Activated CD4-positive, alpha-beta T cell treated with anti-CD3 and anti-CD28 coated beads, Interleukin-2, amount 10 ng/mL, durations not matched to agents 7 days and 5 days (primary cell): ENCODE measurements at places on chromosomes 13 and 19. TPM values are rescaled to one million over a fixed set of nuclear protein-coding genes. Genes with fewer than 3 reads are reported as not detected.

Gene OR4F17
- total RNA-seq, result not detected

Gene SCN1B
- total RNA-seq, result 0.97 TPM

DNA sequence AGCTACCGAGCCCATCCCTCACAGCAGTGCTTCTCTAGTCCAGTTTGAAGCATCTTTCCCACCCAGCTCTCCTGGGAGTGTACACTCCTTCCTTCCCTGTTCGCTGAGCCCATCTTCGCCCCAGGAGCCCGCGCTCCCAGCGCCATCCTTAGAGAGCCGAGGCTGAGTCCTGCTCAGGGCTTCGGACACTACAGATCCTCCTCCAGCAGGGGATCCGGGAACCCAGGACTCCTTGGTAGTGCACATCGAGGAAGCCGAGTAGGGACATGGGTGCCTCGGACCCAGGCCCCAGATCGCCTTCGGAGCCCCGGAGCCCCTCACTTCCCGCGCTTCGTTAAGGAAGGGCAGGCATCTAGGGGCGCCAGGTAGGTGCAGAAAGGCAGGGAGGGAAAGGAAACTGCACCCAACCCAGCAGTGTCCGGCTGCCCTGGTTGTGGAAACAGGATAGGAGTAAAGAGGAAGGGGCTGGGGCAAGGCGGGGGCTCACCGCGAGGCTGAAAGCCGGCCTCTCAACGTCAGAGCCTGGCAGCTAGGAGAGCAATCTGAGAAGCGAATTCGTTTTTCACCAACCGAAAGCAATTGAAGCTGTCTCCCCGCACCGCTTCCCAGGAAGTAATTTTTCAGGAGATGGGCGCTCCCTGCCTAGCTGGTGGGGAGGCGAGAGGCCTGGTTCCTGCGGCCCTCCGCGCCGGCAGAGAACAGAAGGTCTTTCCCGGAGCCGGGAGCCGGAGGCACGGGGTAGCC is 1.0 kb downstream of the PDX1 start:
- no peak overlapping the region for H3K27ac ChIP-seq
- no peak for DNase-seq
- H3K27me3 ChIP-seq, result peaks cover 82% of the 10 kb centered on the region
- peaks cover 6% of the 10 kb centered on the region for H3K36me3 ChIP-seq
- peak overlapping the region; percentile 49 for H3K4me3 ChIP-seq
- peaks cover 15% of the 10 kb centered on the region for H3K4me1 ChIP-seq

DNA sequence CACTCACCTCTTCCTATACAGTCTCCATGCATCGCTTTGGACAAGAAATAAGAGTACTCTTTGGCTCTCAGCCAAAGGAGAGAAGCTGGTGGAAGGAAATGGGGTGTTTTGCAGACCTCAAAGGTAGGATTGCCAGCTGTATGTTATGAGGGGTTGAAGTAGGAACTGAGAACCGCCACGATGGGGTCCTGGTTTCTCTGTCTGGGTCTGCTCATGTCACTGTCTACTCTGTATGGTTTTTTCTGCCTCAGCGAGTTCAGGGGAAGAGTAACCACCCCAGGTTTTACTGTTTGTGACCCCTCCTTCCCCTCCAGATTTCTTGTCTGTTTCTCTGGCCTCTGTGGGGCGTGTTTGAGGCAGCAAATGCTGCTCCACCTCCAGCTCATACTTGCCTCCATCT is 4.1 kb downstream of the ZNF805 start:
- no peaks in the 10 kb centered on the region for H3K27me3 ChIP-seq
- peaks cover 60% of the 10 kb centered on the region for H3K36me3 ChIP-seq

DNA sequence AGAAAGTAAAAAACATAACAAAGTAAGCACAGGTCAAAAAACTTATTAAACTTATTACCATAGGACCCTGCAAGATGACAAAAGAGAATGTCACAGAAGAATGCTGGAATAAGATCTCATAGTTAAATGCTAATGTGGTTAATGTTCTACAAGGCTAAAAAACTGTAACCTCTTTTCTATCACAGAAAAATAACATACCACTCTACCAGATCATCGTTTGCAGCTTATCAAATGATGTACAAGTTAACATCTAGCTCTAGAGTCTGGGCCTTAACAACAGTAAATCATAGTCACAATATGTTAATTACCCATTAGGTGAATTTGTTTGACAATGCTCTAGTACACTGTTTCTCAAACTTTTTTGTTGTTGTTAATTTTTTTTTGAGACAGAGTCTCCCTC is 53.0 kb downstream of the NUFIP1 start:
- H3K27ac ChIP-seq, result no peak overlapping the region
- peaks cover 2% of the 10 kb centered on the region for H3K36me3 ChIP-seq
- no peak for DNase-seq

GRCh38 chr13:52850072-52850395 is 1.6 kb upstream of the PCDH8 start:
- H3K4me1 ChIP-seq, result peaks cover 25% of the 10 kb centered on the region
- H3K27ac ChIP-seq, result no peak overlapping the region
- DNase-seq, result no peak
- peaks cover 58% of the 10 kb centered on the region for H3K27me3 ChIP-seq
- H3K36me3 ChIP-seq, result peaks cover 6% of the 10 kb centered on the region

GRCh38 chr13:28340272-28340793 is 154.6 kb downstream of the FLT1 start:
- no peak overlapping the region for H3K27ac ChIP-seq
- H3K27me3 ChIP-seq, result peaks cover 2% of the 10 kb centered on the region
- DNase-seq, result no peak

DNA sequence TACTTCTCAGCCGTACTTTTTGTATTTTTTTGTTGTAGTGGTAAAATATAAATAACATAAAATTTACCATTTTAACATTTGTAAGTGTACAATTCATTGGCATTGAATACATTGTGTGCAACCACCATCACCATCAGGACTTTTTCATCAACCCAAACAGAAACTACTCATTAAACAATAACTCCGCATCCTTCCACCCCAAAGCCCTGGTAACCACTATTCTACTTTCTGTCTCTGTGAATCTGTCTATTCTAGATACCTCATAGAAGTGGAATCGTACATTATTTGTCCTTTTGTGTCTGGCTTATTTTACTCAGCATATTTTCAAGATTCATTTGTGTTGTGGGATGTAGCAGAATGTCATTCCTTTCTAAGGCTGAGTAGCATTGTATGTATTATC is 38.5 kb downstream of the USPL1 start:
- DNase-seq, result no peak
- no peaks in the 10 kb centered on the region for H3K27me3 ChIP-seq
- peaks cover 61% of the 10 kb centered on the region for H3K36me3 ChIP-seq
- H3K4me3 ChIP-seq, result no peak overlapping the region
- H3K4me1 ChIP-seq, result peaks cover 57% of the 10 kb centered on the region

DNA sequence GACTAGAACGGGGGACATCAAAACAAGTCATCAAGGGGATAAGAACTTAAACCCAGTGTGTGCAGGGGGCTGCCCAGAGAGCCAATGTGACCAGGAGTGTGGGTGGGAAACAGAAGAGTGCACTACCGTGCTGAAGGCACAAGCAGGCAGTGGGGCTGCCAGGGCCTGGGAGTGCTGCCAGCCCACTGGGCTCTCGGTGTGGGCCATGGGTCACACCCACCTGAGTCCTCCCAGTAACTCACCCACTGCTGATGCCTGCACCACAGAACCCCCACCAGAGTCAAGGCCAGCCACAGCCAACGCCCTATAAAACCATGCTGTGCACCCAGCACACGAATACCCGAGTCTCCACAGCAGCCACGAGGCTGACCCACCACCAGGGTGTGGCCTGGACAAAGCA is 8.5 kb downstream of the MED26 start:
- no peaks in the 10 kb centered on the region for H3K27me3 ChIP-seq
- no peak for DNase-seq
- H3K4me1 ChIP-seq, result peaks cover 52% of the 10 kb centered on the region
- no peak overlapping the region for H3K4me3 ChIP-seq

GRCh38 chr19:47094557-47095475 is 18.8 kb downstream of the ZC3H4 start:
- peaks cover 73% of the 10 kb centered on the region for H3K4me1 ChIP-seq
- H3K4me3 ChIP-seq, result peak overlapping the region; percentile 69
- H3K36me3 ChIP-seq, result peaks cover 54% of the 10 kb centered on the region
- H3K27me3 ChIP-seq, result no peaks in the 10 kb centered on the region

DNA sequence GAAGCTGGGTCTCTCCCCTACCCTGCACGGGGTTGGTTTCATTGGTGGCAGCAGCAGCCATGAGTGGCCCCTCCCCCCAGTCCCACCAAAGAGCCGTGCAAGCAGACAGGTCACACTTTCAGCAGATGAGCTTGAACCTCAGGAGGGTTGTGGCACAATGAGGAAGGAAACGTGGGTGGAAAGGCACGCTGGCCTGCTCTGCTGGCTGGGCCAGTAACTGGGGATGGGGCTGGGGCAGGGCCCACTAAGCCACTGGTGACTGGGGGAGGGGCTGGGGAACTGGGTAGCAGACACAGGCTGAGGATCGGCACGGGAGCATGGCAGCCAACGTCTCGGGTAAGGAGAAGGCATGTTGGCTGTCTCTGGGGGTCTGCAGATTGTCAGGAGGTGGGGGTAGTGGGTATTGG is at the start of gene P2RY11:
P2RY11 (plus strand) TSS at position 289 of the 407 bp plus-strand sequence; CDS start at position 318, 29 bp downstream.
- peak within 1 kb of the TSS; percentile 91 for H3K27ac ChIP-seq
- DNase-seq, result peak; percentile 50
- peaks cover 59% of the 10 kb centered on the region for H3K4me1 ChIP-seq
- H3K4me3 ChIP-seq, result peak within 1 kb of the TSS; percentile 68
- H3K27me3 ChIP-seq, result no peaks in the 10 kb centered on the region

DNA sequence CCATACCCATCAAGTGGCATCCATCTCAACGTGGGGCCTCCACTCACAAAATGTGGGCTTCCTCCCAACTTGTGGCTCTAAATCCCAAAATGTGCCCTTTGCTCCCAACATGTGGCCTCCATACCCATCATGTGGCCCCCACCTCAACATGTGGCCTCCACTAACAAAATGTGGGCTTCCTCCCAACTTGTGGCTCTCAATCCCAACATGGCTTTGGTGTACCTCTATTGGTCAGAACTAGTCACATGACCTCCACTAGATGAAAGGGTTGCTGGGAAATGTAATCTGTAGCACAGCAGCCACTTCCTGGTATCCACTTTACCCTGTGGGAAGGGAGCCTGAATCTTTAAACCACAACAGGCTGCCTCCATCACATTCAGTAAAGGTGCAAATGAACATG is 10.1 kb upstream of the ACER1 start:
- H3K27ac ChIP-seq, result no peak overlapping the region
- DNase-seq, result no peak
- H3K36me3 ChIP-seq, result peaks cover 8% of the 10 kb centered on the region
- no peaks in the 10 kb centered on the region for H3K27me3 ChIP-seq

- peaks cover 52% of the 10 kb centered on the region for H3K36me3 ChIP-seq
- peak; percentile 30 for DNase-seq
- peaks cover 17% of the 10 kb centered on the region for H3K4me1 ChIP-seq
- H3K27me3 ChIP-seq, result no peaks in the 10 kb centered on the region
Observed at GRCh38 chr13:39016787-39017186, 21.1 kb downstream of the PROSER1 start.

- H3K27ac ChIP-seq, result no peak overlapping the region
- peaks cover 31% of the 10 kb centered on the region for H3K4me1 ChIP-seq
- no peak overlapping the region for H3K4me3 ChIP-seq
- H3K27me3 ChIP-seq, result peaks cover 4% of the 10 kb centered on the region
Observed at GRCh38 chr19:49391581-49392399, 3.7 kb downstream of the KASH5 start.

GRCh38 chr13:94318418-94318817 is 161.1 kb downstream of the DCT start:
- H3K27ac ChIP-seq, result no peak overlapping the region
- no peak for DNase-seq
- peaks cover 37% of the 10 kb centered on the region for H3K4me1 ChIP-seq
- H3K27me3 ChIP-seq, result no peaks in the 10 kb centered on the region
- peaks cover 16% of the 10 kb centered on the region for H3K36me3 ChIP-seq
- no peak overlapping the region for H3K4me3 ChIP-seq

DNA sequence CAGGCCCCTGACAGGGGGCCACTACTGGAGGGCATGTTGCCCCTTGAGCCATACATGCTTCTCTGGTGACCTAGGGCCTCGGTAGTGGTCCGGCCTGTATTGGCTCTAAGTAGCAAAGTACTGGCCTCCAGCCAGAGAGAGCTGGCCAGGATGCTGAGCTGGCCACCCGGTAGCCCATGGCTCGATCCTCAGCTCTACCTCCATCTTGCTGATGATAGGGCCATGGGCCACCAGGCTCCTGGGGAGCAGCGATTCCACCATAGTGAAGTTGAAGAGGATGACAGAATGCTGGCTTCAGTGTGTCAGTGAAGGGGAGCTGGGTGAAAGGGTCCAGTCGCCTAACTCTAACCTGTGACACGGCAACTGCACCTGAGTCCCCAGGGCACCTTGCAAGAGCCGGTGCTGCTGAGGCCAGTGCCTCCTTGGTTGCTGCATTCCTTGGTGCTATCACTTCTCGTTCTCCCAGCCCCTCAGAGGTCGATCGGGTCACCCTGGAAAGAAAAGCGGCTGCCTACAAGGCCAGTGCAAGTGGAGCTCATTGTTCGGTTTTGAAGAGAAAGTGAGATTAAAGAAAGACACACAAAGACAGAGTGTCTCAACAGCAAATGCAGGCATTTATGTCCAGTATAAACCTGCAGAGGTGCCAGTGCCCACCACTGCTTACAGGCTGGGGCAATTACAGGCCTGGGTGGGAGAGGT is 5.0 kb downstream of the FPR3 start:
- no peaks in the 10 kb centered on the region for H3K4me1 ChIP-seq
- no peak for DNase-seq
- H3K27me3 ChIP-seq, result no peaks in the 10 kb centered on the region
- H3K36me3 ChIP-seq, result no peaks in the 10 kb centered on the region
- no peak overlapping the region for H3K27ac ChIP-seq

GRCh38 chr13:54029226-54029625 is 1000.6 kb downstream of the OLFM4 start:
- no peaks in the 10 kb centered on the region for H3K4me1 ChIP-seq
- no peak for DNase-seq
- no peaks in the 10 kb centered on the region for H3K27me3 ChIP-seq
- H3K4me3 ChIP-seq, result no peak overlapping the region

GRCh38 chr13:64455124-64455523 is 2775.0 kb downstream of the PCDH9 start:
- no peak overlapping the region for H3K27ac ChIP-seq
- no peaks in the 10 kb centered on the region for H3K4me1 ChIP-seq
- H3K27me3 ChIP-seq, result no peaks in the 10 kb centered on the region
- no peaks in the 10 kb centered on the region for H3K36me3 ChIP-seq
- no peak for DNase-seq

DNA sequence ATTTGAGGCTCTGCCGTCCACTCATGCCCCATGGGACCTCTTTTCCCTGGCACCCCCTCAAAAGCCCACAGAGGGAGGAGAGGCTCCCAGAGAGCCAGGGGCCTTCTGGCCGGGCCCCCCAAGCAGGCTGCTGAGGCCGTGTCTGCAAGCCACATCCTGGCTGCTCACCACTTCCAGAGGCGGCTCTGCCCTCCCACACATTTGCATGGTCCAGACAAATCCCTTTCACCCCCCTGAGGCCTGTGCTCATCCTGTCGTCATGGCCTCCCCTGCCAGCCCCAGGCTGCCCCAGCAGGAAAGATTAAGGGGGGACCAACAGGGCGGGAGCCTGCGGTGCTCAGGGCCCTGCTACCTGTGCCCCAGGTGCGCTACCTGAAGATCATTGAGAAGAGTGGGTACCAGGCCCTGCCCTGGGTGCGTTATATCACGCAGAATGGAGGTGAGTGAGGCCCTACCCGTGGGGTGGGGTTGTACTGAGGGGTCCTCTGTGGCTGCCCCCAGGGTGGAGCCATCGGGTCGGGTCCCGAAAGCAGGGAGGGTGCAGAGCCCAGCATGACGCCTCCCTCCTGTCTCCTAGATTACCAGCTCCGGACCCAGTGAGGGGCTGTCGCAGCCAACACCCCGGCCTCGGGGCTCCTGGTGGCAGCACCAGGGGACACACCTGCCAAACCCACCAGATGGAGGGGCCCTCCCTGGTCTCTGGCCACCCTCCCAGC is 36.3 kb downstream of the AP1M1 start:
- peaks cover 58% of the 10 kb centered on the region for H3K36me3 ChIP-seq
- no peak for DNase-seq
- peaks cover 26% of the 10 kb centered on the region for H3K4me1 ChIP-seq
